Large intestine (tissue), 12 donors: ENCODE measurements at places on chromosomes 4 and X. TPM values are rescaled to one million over a fixed set of nuclear protein-coding genes. Genes with fewer than 3 reads are reported as not detected.

STPG2 gene
- polyA plus RNA-seq, result 0.36 TPM

PCYT1B gene
- 3.8 TPM for polyA plus RNA-seq

MXRA5 gene
- 10.8 TPM for polyA plus RNA-seq

CHRNA9 gene
- 0.07 TPM for polyA plus RNA-seq

NOX1 gene
- polyA plus RNA-seq, result 1.8 TPM

PNMA5 gene
- polyA plus RNA-seq, result 0.69 TPM

- H3K36me3 ChIP-seq, result no peaks in the 10 kb centered on the region
- H3K4me3 ChIP-seq, result no peak overlapping the region
- peaks cover 2% of the 10 kb centered on the region for H3K4me1 ChIP-seq
- no peak for DNase-seq
Observed at GRCh38 chr4:129094347-129094746, 1.0 kb upstream of the SCLT1 start.

- no peak for DNase-seq
- no peak overlapping the region for H3K27ac ChIP-seq
- H3K4me1 ChIP-seq, result no peaks in the 10 kb centered on the region
- no peaks in the 10 kb centered on the region for H3K27me3 ChIP-seq
- H3K4me3 ChIP-seq, result no peak overlapping the region
- H3K36me3 ChIP-seq, result no peaks in the 10 kb centered on the region
Observed at GRCh38 chr4:38787693-38788092, 4.9 kb upstream of the TLR10 start.

DNA sequence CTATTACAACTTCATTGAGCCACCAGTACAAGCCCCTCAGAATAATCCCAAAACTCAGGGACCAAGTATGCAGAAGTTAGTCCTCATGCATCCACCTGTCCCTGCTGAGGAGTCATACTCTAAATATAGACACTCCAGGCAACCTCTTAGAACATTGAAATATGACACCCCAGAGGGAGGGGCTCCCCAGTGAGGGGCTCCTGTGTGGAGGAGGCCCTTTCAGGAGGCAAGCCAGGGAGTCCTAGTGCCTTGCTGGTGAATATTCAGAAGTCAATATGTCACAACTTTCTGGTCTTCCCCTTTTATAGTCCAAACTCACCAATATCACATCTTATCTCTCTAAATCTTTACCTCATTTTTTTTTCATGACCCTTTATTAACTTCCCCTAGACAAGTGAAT lies 1.6 kb upstream of the ARMCX6 start:
- H3K4me3 ChIP-seq, result no peak overlapping the region
- peaks cover 3% of the 10 kb centered on the region for H3K36me3 ChIP-seq
- H3K27ac ChIP-seq, result no peak overlapping the region
- DNase-seq, result no peak
- H3K27me3 ChIP-seq, result no peaks in the 10 kb centered on the region

DNA sequence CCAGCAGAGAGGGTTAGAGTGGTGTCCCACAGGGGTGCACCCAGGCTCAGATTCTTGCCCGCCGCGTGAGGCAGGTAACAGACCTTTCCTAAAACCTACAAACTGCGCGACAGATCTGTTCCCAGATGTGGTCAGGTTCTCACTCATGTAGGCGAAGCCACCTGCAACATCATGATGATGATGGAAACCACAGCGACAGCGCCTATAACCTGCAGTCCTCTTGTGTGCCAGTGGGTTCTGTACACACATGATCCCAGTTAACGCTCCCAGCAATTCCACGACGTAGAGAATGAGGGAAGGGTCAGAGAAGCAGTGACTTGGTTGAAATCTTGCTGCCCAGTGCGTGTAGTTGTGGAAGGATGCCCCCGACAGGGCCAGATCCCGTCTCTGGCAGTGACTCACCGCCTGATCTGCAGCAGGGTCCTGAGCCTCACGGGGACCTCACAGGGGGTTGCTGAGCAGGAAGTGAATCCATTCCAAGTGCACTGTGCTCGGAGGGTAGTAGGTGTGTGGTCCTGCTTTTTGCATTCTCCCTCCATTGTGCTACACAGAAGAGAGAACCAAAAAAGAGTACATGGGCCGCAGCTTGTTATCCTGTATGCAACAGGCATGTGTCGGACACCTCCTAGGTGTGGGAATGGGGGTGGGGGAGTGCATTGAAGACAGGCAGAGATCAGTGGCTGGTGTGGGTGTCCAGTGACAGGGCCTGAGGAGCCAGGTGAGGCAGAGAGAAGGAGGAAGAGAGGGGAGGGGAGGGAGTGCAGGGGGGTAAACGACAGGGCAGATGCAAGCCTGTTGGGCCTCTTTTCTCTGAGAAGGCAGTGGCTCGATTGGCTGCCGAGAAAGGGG lies 66.6 kb downstream of the MTMR1 start:
- H3K36me3 ChIP-seq, result peaks cover 14% of the 10 kb centered on the region
- H3K27me3 ChIP-seq, result no peaks in the 10 kb centered on the region
- no peak overlapping the region for H3K4me3 ChIP-seq
- no peaks in the 10 kb centered on the region for H3K4me1 ChIP-seq

GRCh38 chrX:136457303-136457917 lies 30.3 kb upstream of the BRS3 start:
- H3K27ac ChIP-seq, result no peak overlapping the region
- no peak overlapping the region for H3K4me3 ChIP-seq
- no peaks in the 10 kb centered on the region for H3K36me3 ChIP-seq
- H3K4me1 ChIP-seq, result no peaks in the 10 kb centered on the region
- DNase-seq, result no peak
- H3K27me3 ChIP-seq, result no peaks in the 10 kb centered on the region

DNA sequence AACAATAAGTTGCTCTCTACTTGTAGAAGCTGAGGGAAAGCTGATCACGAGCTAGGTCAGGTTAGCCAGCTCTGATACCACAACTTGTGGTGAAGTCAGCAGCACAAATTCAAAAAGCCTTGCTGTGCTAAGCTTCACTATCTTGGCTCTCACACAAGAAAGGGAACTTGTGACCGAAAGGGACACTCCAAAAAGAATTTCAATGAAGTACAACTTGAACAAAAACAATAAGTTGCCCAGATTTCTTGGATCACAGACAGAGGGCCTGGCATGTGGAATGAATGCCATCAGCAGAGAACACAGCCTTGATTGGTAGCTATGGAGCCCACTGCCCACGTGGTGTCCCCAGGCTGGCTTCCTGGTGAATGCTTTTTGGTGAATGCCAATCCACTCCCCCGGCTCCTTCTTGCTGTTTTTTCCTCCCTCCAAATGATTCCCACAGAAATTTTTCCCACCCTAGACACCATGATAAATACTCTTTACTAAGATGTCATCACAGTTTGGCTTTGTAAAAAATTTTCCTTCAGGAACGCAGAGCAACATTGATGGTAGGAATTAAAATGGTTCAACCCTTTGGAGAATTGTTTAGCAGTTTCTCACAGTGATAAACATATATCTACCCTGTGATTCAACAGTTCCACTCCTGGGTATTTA lies 82.6 kb downstream of the ANXA3 start:
- peak overlapping the region; percentile 11 for H3K27ac ChIP-seq
- peaks cover 33% of the 10 kb centered on the region for H3K4me1 ChIP-seq
- no peak overlapping the region for H3K4me3 ChIP-seq
- H3K27me3 ChIP-seq, result no peaks in the 10 kb centered on the region
- peak; percentile 32 for DNase-seq

DNA sequence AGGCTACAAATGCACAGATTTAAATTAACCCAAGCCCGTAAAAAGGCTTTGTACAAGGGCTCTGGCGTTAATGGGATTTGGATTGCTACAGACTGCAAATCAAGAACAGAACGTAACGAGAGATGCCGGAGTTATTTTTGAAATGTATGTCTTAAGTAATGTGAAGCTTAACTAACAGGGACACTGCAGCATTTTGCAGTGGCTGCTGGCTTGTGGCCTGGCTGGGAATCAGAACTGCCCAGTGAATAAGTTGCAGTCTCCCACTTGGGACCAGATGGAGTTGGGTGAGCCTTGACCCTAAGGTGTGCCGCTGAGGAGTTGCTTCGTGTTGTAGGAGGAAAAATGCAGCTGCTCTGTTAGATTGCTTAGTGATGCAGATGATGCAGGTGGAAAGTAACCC lies 318.4 kb downstream of the DHX15 start:
- DNase-seq, result no peak
- peaks cover 8% of the 10 kb centered on the region for H3K27me3 ChIP-seq
- H3K4me3 ChIP-seq, result no peak overlapping the region
- H3K27ac ChIP-seq, result no peak overlapping the region
- no peaks in the 10 kb centered on the region for H3K36me3 ChIP-seq

DNA sequence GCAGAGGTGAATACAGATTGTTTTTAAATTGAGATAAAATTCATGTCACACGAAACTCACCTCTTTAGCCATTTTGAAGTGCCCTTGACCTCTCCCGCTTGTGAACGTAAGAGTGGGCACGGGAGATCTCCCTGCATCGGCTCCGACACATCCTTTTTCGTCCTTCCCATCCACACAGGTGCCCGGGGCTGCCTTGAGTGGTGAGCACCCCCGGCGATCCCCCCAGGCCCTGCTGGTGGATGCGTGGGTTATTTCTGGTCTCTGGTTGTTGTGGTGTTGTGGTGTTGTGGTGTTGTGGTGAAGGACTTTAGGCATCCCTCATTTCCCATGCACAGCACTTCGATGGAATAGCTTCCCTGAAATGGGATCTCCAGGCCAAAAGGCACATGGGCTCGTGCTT lies 46.1 kb downstream of the PSAPL1 start:
- no peak overlapping the region for H3K27ac ChIP-seq
- H3K36me3 ChIP-seq, result no peaks in the 10 kb centered on the region
- H3K4me3 ChIP-seq, result no peak overlapping the region
- H3K4me1 ChIP-seq, result no peaks in the 10 kb centered on the region
- DNase-seq, result no peak
- no peaks in the 10 kb centered on the region for H3K27me3 ChIP-seq

GRCh38 chrX:122439831-122440230 lies 744.2 kb upstream of the GRIA3 start:
- no peaks in the 10 kb centered on the region for H3K4me1 ChIP-seq
- no peak overlapping the region for H3K27ac ChIP-seq
- H3K27me3 ChIP-seq, result no peaks in the 10 kb centered on the region
- no peak for DNase-seq
- no peaks in the 10 kb centered on the region for H3K36me3 ChIP-seq

- no peak overlapping the region for H3K4me3 ChIP-seq
- peak overlapping the region; percentile 55 for H3K27ac ChIP-seq
- no peaks in the 10 kb centered on the region for H3K27me3 ChIP-seq
Observed at GRCh38 chr4:169256856-169257761, 13.6 kb downstream of the SH3RF1 start.

GRCh38 chr4:36321176-36321575 lies 39.8 kb downstream of the DTHD1 start:
- H3K36me3 ChIP-seq, result no peaks in the 10 kb centered on the region
- H3K27ac ChIP-seq, result no peak overlapping the region
- no peak overlapping the region for H3K4me3 ChIP-seq
- no peak for DNase-seq

DNA sequence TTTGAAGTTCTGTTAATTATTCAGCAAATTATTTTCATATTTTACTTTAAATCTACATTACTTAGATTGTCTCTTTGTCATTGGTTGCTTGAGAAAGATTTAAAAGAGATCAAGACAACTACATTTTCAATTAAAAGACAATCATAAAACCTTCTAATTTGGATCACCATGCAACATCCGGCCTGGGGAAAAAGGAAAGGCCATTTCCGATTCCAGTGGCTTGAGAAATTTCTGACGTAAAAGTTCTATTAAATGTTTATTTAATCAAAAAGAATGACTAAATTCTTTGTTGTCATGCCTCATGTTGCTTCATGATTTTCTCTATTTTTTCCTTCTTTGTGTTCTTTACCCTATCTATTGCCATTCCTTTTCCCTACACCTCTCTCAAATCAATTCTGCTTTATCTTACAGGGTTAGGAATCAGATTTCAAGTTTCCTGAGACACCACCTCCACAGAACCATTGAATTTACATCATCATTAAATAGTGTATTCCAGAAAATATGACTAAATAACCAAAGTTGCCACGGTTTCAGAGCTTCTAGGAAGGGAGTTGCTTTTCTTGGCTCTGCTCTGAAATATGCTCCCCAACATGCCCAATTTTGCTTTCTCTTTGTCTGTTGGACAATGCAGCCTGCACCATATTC lies 124.6 kb upstream of the ACSL4 start:
- H3K27me3 ChIP-seq, result no peaks in the 10 kb centered on the region
- H3K27ac ChIP-seq, result no peak overlapping the region
- no peak overlapping the region for H3K4me3 ChIP-seq
- H3K36me3 ChIP-seq, result no peaks in the 10 kb centered on the region

DNA sequence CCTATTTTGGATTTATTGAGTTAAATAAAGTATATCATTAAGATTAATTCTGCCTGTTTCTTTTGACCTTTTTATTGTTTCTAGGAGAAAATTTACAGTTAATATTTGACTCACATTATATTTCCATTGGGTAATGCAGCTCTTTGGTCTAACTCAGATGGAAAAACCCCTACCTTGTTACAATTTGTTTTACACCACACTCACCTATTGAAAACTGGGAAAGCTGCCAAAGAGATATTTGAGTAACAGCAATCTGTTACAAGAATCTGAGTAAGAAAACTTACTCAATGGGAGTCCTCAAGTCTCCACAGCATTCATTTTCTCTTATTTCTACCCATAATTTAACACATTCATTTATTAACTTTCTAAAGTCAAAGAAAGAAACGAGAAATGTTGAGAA lies 108.0 kb upstream of the TLL1 start:
- H3K4me1 ChIP-seq, result no peaks in the 10 kb centered on the region
- H3K27me3 ChIP-seq, result no peaks in the 10 kb centered on the region
- no peak overlapping the region for H3K27ac ChIP-seq
- H3K4me3 ChIP-seq, result no peak overlapping the region

DNA sequence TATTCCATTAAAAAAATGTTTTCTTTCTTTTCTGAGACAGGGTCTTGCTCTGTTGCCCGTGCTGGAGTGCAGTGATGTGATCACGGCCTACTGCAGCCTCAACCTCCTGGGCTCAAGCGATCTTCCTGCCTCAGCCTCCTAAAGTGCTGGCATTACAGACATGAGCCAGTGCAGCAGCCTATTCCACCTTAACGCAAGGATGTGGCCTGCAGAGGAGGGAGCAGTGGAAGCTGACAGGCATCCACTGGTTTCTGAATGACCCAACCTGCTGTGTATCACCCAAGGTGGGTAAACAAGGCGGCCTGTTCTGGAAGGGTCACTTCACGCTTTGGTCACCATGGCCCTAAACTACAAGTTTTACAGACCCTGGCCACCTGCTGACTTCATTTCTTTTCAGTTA lies 60.8 kb downstream of the ACOX3 start:
- no peaks in the 10 kb centered on the region for H3K4me1 ChIP-seq
- no peaks in the 10 kb centered on the region for H3K27me3 ChIP-seq
- peaks cover 20% of the 10 kb centered on the region for H3K36me3 ChIP-seq
- DNase-seq, result no peak
